ENCODE measurements at places on chromosomes 1 and 21.
A peak's percentile ranks its signal among the peaks of the same experiment; 100 is the strongest.

- DNase-seq, result no peak
Observed at GRCh38 chr21:18430341-18430740, 26.8 kb upstream of the TMPRSS15 start.

- no peak for DNase-seq
Observed at GRCh38 chr21:42988236-42988965, 14.0 kb downstream of the PKNOX1 start.

DNA sequence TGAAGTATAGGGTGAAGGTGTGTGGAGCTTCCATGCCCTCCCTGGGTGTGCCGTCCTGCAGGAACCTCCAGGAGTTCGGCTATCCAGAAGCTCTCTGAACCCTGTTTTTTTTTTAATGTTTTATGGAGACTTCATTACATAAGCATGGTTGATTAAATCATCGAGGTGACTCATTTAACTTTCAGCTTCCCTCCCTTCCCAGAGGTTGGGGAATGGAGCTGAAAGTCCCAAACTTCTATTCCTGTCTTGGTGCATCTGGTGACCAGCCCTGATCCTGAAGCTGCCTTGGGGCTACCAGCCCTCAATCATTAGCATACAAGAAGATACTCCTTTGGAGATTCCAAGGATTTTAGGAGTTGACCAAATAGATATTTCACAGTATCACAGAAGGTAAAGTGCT is 9.5 kb downstream of the RRP15 start:
- DNase-seq, result no peak

GRCh38 chr1:221910222-221910621 is 168.3 kb upstream of the DUSP10 start:
- DNase-seq, result no peak

- DNase-seq, result peak; percentile 55
Observed at GRCh38 chr1:37556712-37557196, at the start of gene DNALI1. TSS of gene DNALI1 (plus strand) at chr1:37556940. CDS start at chr1:37556995, 55 bp downstream.

GRCh38 chr1:227742738-227743715 is 7.8 kb downstream of the SNAP47 start:
- DNase-seq, result no peak

GRCh38 chr1:119482517-119483425 is 24.2 kb upstream of the HSD3B1 start:
- no peak for DNase-seq

GRCh38 chr1:81703391-81703755 is 97.4 kb upstream of the ADGRL2 start:
- DNase-seq, result no peak

DNA sequence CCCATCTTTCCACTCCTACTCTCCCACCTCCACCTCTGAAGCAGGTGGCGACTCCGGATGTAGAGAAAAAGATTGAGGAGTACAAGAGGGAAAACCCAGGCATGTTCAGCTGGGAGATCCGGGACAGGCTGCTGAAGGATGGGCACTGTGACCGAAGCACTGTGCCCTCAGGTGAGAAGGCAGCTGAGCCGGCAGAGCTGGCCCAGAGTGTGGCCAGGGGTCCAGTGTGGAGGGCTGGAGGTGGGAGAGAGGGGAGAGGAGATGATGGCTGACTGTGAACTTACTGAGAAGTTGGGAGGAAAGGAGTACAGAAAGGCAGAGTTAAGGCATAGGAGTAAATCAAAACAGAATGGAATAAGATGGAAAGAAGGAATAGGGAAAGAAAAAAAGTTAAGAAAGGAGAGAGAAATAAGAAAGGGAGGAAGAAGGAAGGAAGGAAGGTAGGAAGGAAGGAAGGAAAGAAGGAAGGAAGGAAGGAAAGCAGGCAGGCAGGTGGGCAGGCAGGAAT is 4.5 kb downstream of the PAX7 start:
- no peak for DNase-seq

DNA sequence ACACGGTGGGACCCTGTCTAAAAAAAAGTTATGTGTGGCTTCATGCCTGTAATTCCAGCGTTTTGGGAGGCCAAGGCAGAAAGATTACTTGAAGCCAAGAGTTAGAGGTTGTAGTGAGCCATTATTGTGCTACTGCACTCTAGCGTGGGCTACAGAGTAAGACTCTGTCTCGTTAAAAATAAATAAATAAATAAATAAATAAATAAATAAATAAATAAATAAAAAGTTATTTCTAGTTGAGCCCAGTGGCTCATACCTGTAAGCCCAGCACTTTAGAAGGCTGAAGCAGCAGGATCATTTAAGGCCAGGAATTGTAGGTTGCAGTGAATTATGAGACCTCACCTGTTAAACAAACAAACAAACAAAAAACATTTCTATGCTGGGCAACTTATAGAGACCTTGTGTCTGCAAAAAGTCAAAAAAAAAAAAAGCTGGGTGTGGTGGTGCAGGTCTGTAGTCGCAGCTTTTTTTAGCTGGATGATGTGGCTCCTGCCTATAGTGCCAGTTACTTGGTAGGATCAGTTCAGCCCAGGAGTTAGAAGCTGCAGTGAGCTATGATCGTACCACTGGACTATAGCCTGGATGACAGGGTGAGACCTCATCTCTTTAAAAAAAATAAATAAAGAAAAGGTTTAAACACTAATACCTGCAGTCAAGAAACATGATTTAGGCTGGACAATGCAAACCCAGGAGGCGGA is 25.6 kb downstream of the GON4L start:
- no peak for DNase-seq

- no peak for DNase-seq
Observed at GRCh38 chr1:52102336-52103013, 39.4 kb upstream of the ZFYVE9 start.

GRCh38 chr21:39332175-39332574 is 16.7 kb downstream of the HMGN1 start:
- no peak for DNase-seq

DNA sequence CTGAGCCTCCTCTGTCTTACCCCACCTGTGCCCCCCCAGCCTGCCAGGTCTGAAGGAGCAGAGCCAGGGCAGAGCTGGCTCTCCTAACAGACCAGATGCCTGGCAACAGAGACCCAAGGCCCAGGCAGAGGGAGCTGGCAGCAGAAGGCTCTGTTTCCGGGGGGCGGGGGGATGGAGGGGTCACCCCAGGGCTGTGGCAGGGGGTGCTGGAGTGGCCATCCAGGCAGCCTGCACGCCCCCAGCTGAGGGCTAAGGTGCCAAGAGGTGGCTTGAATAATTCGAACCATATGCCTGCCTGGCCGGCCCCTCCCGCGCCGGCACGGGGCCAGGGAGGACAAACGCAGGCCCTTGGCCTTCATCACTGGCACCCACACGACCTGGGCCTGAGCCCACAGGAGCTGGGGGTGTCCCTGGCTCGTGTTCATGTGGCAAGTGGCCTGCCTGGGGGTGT is 16.0 kb upstream of the PLEKHG5 start:
- DNase-seq, result no peak

- no peak for DNase-seq
Observed at GRCh38 chr1:170800812-170801211, 134.5 kb upstream of the MROH9 start.

DNA sequence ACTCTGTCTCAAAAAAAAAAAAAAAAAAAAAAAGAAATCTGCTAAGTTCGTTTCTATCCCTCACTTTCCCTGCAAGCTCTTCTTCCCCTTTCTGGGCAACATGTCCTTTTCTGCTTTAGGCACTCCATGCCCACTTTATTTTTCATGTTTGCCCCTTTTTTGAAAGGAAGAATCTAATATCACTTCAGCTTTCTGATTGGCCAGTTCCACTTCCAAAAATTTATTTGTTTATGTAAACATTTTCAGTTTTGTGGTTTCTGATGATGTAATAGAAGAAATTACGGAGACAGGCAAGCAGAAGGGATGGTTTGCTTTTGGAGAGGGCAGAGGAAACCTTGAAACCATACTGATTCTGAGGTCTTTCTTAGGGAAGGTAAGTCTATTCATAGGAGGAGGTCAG is 15.1 kb downstream of the IFNAR1 start:
- no peak for DNase-seq

DNA sequence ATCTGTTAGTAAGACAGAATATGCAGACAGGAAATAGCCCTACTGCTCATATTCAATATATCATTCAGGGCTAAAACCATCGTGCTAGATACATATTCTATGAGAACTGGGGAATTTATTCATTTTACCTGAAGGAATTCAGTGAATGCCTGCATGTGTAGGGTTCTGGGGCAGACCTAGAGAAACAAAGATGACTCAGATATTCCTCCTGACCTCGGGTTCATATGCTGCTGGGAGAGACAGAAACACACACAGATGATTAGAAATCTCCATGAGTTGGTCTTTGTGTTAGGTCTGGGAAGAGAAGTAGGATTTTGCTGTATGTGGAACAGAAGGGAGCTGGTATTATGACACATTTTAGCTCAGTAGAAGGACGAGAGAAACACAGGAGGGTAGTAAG is 176.5 kb upstream of the ST6GALNAC5 start:
- no peak for DNase-seq

DNA sequence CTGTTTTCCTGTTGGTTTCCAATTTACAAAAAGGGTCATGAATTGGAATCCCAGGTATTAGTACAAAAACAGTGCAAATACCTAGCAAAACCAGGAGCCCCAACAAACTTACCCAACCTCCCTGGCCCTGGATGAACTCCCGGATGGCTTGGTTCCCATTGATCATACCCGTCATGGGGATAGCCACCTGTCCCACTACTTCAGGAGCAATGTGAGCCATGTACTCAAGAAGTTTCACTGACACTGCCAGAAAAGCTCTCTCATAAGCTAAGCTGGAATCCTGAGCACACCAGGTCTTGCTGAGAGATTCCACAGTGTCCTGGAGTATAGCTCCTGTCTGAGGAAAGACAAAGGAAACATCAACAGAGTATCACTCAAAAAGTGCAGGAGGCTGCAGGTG is 5.7 kb downstream of the BCL2L15 start:
- DNase-seq, result no peak

DNA sequence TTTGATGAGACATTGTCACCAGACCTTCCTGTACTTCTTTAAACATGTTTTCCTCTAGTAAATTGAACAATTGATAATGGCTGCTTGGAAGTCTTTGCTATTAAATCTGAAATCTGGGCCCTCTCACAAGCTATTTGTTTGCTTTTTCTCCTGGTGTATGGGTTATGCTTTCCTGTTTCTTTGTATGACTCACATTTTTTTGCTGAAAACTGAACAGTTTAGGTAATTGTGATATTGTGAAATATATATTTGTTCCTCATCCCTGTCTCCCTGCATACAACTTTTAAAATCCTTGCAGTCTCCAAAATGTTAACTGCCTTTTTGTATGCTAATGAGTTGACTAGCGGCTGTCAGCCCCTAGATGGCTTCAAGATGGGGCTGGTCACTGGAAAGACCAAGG is 61.6 kb downstream of the MAP3K21 start:
- DNase-seq, result no peak

DNA sequence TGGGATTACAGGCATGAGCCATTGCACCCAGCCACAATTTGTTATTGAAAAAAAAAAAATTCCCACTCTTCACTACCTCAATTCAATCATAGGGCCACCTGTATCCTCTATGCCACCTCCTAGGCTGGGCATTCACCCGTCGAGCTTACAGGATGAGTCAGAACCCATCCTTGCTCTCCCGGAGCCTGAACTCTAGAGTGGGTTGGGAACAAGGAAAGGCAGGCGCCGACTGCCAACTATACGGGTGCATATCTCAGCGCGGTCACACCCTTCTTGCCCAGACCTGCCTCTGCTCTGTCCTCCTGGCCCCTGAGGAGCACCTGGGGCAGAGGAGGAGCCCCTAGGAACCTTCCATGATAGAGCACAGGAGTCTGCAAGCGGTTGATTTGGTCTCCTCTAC is 21.4 kb upstream of the LBR start:
- no peak for DNase-seq

GRCh38 chr1:28244549-28245251 is 8.8 kb downstream of the ATP5IF1 start:
- DNase-seq, result no peak

GRCh38 chr1:71351438-71351837 is 270.6 kb upstream of the ZRANB2 start:
- DNase-seq, result no peak

DNA sequence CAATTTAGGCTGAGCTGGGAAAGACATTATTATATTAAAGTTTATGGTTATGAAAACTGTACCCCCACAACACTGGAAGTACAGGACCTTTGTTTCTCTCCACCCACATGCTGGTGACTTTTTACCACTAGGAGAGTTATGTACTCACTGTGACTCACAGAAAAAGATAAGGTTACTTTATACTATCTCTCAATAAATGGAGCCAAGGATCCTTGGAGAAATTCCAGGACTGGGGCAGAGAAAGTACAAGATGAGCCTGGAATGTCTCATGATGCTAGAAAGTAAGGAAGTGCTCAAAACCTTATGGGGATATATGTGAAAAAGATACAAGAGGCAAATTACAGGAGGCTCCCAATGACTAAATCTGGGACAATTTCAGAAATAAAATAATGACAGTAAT is 63.9 kb upstream of the C1orf105 start:
- DNase-seq, result no peak

DNA sequence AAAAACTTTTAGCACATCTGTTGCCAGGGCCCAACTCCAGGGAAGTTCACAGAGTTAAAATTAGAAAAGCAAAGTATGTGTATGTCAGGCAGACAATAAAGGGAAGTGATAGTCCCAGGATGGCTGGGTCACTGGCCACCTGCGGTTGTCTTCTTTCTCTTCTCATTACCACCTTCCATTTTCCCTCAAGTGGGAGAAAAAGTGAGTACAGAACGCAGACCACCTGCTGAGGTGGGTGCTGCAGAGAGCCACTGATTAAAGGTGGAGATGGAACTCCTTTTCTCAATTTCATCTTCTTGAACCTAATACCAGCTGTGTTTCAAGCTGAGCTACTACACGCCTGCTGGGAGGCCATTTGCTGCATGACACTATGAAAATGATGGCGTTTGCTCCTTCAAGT is 88.8 kb upstream of the PDE4B start:
- DNase-seq, result no peak

GRCh38 chr1:117499071-117499470 is 106.8 kb upstream of the TENT5C start:
- no peak for DNase-seq

GRCh38 chr1:180236698-180237509 is 6.8 kb downstream of the LHX4 start:
- no peak for DNase-seq

DNA sequence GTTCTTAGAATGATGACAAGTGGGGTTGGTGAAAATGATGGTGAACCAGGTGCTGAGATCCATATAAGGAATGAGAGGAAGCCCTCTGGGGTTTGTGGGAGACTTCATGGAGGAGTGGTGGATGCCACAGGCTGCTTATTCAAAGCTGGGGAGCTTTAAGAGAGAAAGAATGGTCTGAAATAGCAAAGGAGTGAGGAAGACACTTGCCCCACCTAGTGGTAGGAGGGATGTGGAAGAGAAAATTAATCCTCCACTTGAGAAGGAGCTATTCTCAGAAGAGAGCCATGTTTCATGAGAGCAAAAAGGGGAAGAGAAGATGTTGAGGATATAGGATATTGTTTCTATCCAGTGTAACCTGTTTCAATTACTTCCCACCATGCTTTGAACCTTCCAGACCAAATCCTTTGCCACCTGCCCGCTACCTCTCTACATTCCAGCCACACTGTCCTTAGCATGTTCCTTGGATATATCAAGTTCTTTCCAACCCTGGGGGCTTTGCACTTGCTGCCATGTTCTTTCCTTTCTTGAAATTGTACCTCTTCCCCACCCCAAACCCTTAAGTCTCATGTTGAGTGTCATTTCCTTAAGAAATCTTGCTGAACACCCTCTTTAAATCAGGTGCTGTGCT is 19.6 kb upstream of the ZNF648 start:
- peak; percentile 39 for DNase-seq

GRCh38 chr1:3987669-3988235 is 87.7 kb upstream of the C1orf174 start:
- DNase-seq, result no peak

GRCh38 chr1:87151500-87152421 is 176.9 kb upstream of the LMO4 start:
- DNase-seq, result peak; percentile 72

GRCh38 chr1:184036517-184036949 is 995 bp downstream of the COLGALT2 start:
- DNase-seq, result peak; percentile 36

All from stimulated activated CD8-positive, alpha-beta memory T cell treated with anti-CD3 and anti-CD28 coated beads, Interleukin-4, amount 100 ng/mL, for 48 hours (primary cell).